NCI-H82 (cell line): ENCODE measurements at places on chromosomes 2 and 18.

- no peak for DNase-seq
Observed at GRCh38 chr18:74064510-74064909, 83.1 kb downstream of the FBXO15 start.

- DNase-seq = no peak
Observed at GRCh38 chr2:221924576-221924975, 352.5 kb upstream of the EPHA4 start.

DNA sequence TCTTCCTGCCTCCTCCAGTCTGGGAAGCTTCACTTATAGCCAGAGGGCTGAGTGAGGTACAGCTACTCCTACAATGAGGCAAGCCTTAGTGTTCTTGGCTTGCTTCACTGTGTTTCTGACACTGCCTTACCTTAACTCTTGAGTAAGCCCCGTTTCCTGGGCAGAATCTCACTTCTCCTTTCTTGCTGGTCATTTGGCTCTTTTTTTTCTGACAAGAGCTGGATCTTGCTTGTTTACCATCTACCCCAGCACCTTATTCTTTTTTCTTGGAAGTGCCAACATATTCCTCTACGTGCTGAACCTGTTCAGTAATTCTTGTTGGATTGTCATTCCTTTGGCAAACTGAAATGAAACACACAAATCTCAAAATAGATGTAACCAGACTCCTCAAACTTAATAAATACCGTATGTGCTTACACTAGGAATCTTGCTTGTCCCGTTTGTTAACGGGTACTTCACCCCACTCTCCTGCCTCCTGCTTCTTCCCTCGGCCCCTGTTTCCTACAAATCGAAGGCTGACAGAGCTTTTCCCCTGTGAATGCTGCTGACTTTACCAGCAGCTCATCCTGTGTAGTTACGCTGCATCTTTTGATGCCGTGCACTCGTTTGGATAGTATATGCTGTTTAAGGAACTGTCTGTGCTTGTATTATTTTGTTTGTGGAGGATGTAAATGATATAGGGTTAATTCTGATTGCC lies 132.2 kb downstream of the FMNL2 start:
- no peak for DNase-seq

DNA sequence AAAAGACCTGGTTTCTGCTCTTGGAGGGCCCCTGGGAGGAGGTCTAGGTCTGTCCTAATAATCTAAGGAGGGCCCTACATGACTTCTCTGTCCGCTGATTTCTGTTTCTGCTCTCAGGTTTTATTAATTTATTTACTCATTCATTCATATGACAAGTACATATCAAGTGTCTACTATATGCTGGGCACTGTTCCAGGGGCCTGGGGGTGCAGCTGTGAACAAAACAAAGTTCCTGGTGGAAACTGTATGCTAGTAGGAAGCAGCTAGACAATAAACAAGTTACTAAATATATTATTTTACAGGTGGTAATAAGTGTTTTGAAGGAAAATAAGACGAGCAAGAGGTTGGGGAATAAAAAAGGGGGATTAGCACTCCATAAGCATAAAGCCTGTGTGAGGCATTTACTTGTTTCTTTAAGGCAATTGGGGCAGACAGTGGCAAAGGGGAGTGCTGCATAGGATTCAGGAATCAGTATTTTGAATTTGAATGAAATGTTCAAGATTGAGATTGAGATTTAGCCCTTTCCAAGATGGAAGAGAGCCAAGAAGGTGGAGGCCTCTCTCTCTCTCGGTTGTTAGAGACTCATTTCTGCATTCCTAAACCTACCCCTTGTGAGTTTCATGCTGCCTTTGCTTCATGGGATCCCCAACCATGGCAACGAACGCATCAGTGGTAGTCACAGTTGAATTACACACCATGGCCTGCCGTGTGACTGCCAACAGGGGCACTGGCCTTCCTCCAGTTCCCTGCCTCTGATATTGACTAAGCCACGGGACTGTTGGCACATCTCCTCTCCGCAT lies 28.3 kb downstream of the DRC1 start:
- DNase-seq = no peak

GRCh38 chr2:112706170-112706664 lies 14.6 kb upstream of the NT5DC4 start:
- DNase-seq = no peak

- no peak for DNase-seq
Observed at GRCh38 chr2:150909090-150909489, 352.6 kb downstream of the RBM43 start.

- DNase-seq = no peak
Observed at GRCh38 chr18:2495381-2495780, 75.9 kb downstream of the METTL4 start.

DNA sequence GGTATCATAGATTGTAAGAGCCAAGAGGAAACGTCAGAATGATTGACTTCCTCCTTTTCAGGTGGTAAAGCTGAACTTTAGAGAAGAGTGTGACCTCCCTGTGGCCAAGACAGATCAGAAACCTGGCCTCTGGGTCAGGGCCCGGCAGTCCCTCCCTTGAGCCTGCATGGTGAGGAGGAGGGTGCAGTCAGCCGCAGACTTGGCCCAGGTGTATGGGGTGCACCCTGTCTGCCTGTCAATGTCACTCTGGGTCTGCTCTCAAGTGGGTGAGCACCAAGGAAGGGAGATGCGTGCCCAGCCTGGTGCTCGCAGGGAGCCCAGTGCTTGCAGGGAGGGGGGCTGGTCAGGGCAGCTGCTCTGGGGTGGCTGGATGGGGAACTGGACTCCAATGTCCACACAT lies 134.4 kb upstream of the SNTG2 start:
- no peak for DNase-seq
